CD14-positive monocyte (primary cell): ENCODE measurements at places on chromosomes 12 and 14. TPM values are rescaled to one million over a fixed set of nuclear protein-coding genes. Genes with fewer than 3 reads are reported as not detected.

DNA sequence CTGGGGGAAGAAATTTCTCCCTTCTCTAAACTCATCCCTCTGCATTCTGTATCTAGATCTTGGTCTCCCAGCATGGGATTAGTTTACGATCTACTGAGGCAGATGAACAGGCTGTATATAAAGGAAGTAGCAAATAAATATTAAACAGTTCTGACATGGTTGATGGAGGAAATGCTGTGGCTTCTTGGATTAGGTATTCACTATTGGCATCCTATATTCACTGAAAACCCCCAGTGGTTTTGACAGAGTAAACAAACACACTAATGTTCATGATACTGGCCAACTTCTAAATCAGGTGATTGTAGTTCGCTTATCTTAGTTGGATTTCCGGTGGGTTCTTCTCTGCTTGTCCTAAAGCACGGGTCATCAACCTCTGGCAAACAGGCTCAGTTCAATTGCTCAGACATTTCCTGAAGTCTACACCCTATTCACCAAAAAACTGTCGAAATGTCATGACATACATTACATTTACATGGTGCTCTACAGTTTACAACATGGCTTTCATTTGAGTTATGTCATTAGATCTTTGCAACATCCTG, 433.9 kb downstream of the EGLN3 start:
- no peak for DNase-seq
- H3K4me1 ChIP-seq = no peaks in the 10 kb centered on the region
- H3K27me3 ChIP-seq = no peaks in the 10 kb centered on the region
- H3K4me3 ChIP-seq = no peak overlapping the region

- no peak overlapping the region for H3K27ac ChIP-seq
- no peak for DNase-seq
- H3K4me1 ChIP-seq = no peaks in the 10 kb centered on the region
- H3K27me3 ChIP-seq = no peaks in the 10 kb centered on the region
- peaks cover 100% of the 10 kb centered on the region for H3K36me3 ChIP-seq
Measured at GRCh38 chr14:103663506-103663905, 34.5 kb downstream of the KLC1 start.

- no peaks in the 10 kb centered on the region for H3K4me1 ChIP-seq
- H3K36me3 ChIP-seq = no peaks in the 10 kb centered on the region
- H3K27me3 ChIP-seq = no peaks in the 10 kb centered on the region
- no peak overlapping the region for H3K4me3 ChIP-seq
- no peak for DNase-seq
- H3K27ac ChIP-seq = no peak overlapping the region
Measured at GRCh38 chr14:36070031-36070719, 106.3 kb downstream of the PTCSC3 start.

DNA sequence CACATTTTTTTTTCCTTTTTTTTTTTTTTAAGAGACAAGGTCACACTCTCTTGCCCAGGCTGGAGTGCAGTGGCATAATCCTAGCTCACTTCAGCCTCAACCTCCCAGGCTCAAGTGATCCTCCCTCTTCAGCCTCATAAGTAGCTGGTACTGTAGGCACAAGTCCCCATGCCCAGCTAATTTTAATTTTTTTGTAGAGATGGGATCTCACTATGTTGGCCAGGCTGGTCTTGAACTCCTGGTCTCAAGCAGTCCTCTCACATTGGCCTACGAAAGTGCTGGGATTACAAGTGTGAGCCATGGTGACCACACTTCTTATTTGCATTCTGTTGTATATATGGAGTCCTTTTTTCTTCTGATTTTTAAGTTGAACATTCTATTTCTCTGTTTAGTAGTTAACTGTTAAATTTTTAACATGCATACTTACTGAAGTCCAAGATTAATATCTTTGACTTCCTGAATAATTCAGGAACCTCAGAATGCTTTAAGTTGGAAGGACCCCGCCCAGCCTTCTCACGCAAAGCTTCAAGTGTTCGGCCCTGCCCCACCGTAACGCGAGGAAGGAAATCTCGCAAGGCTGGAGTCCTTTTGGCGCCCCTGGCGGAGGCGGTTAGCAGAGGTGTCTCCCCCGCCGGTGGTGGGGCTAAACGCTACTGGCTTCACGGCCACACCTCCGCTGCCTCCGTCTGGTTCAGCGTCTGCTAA, 21.6 kb downstream of the SPATS2 start:
- no peak overlapping the region for H3K27ac ChIP-seq
- DNase-seq = peak; percentile 75
- no peaks in the 10 kb centered on the region for H3K36me3 ChIP-seq
- no peak overlapping the region for H3K4me3 ChIP-seq
- no peaks in the 10 kb centered on the region for H3K27me3 ChIP-seq

Gene KRT79
- not detected for polyA plus RNA-seq

Gene PTHLH
- polyA plus RNA-seq = not detected

Gene WNT1
- 0.09 and 0.33 TPM in 2 replicates for polyA plus RNA-seq

Gene MYH6
- polyA plus RNA-seq = not detected

Gene GPHB5
- not detected in 2 replicates for polyA plus RNA-seq
